ENCODE measurements at places on chromosomes 16 and 17.
A peak's percentile ranks its signal among the peaks of the same experiment; 100 is the strongest.

- no peak for DNase-seq
Measured at GRCh38 chr17:76246080-76247066, 6.1 kb upstream of the RNF157 start.

GRCh38 chr17:46194393-46195216, 1.4 kb upstream of the KANSL1 start:
- peak; percentile 56 for DNase-seq

DNA sequence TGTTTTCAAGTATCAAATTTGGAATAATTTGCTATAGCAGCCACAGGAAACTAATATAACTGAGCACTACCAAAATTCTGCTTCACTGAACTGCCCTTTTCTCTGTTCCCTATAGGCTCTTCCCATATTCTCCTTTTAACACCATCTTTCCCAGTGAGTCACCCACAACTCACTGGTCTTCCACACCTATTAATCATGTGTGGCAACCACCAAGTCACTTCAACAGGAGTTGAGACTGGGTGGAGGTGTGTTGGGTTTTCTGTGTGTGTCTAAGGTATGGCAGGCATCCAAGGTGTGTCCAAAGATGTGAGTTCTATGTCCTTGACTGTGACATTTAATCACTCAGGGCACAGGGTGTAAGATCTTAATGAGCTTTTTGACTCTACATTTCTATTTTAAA, 610.0 kb upstream of the CDH11 start:
- no peak for DNase-seq

GRCh38 chr17:69518951-69519350, 104.5 kb downstream of the MAP2K6 start:
- DNase-seq = no peak

- DNase-seq = no peak
Measured at GRCh38 chr16:74984194-74984528, 762 bp downstream of the WDR59 start.

DNA sequence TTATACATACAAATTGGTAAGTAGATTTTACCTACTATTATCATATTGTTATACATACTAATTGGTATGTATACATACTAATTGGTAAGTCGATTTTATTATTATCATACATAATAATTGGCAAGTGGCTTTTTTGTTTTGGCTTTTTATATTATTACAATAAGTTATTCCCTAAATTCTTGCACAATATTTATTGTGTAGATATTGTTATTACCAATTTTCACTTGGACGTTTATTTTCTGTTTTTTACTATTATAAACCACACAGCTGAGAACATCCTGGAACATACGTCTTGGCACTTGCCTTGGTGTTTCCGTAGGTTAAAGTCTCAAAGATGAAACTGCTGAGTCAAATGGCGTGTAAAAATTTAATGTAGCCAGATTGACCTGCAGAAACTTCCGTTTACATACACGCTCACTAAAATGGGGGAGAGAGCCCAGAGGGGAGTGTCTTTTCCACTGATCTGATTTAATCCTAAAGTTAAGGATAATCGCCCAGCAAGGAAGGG, 18.9 kb downstream of the GNGT2 start:
- DNase-seq = no peak

- no peak for DNase-seq
Measured at GRCh38 chr16:57427307-57427706, 19.9 kb downstream of the CIAPIN1 start.

DNA sequence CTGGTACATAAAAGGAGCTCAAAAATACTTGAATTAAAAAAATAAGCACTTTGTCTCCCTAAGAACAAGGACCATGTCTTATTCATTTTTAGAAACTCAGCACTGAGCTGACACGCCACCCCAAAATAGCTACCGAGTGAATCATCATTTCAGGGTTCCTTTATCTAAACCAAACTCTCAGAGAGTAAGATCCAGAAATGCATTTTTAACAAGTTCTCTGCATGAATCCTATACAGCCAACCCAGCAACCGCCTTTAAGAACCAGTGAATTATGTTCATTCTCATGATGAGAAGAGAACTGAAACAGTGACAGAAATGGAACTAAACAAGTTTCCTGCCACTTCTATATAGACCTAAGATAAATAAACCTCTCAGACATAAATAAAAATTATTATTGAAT, 8.7 kb downstream of the C16orf87 start:
- no peak for DNase-seq

GRCh38 chr16:50534091-50534490, 14.1 kb upstream of the NKD1 start:
- DNase-seq = no peak

- no peak for DNase-seq
Measured at GRCh38 chr16:81836279-81837054, 57.4 kb downstream of the PLCG2 start.

DNA sequence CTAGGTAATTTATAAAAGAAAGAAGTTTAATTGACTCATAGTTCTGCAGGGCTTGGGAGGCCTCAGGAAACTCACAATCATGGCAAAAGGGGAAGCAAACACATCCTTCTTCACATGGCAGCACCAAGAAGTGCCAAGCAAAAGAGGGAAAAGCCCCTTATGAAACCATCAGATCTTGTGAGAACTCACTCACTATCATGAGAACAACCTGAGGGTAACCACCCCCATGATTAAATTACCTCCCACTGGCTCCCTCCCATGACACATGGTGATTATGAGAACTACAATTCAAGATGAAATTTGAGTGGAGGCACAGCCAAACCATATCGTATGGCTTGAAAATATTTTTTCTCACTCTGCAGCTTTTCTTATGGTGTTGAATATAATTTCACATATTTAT, 151.7 kb downstream of the ANKFN1 start:
- no peak for DNase-seq

All from NCI-H526 treated with DMSO at 0.1 percent for 48 hours (cell line).